ENCODE measurements at places on chromosomes 6 and 20.

DNA sequence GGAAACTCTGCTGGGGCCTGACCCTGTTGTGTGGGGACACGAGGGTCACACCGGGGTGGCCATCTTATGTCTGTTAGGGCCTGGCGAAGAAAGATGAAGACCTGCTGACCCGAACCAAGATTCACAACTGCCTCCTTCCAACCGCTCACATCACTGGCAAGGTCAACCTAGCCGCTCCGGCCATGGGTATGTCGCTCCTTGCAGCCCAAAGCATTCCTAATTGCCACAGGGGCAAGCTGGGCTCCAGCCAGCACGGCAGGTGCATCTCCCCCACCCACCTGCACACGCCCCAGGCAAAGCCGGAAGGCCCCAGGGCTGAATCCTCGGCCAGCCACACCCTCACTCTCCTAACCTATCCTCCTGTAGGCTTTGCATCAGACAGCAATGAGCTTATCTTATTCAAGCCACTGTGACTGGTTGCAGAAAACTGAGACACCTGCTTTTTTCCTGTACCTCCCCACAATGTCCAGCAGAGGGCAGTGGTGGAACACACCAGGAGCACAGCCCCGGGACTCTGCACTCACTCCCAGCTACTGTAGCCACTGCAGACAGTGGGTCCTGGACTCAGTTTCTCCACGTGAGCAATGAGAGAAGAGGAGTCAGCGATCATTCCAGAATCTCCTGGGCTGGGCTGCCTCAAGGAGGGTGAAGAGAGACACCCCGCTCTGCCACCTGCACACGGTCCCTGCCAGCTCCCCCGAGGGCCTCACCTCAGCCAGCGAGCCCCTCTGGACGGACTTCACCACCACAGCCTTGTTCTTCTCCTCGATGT is 170.2 kb downstream of the PREX1 start:
- DNase-seq, result peak; percentile 62

GRCh38 chr6:106063448-106063850 is 22.7 kb upstream of the PRDM1 start:
- DNase-seq, result no peak

DNA sequence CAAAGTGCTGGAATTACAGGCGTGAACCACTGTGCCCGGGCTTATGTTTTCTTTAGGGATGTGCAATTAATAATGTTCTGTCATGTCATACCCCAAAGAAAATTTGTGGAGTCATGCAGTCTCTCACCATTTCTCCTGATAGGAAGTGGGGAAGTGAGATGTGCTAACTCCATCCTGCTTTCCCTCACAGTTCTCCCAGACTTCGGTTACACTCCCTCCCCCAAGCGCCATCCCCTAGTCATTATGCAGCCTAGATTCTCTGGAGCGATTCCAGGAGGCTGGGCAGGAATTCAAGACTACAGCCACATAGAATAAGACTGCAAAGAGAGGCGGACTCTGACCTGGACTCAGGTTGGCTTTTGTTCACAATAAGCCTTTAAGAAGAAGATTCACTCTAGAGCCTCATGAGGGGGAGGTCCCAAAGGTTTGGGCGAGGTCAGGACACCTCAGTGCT is 271.4 kb downstream of the ALDH8A1 start:
- DNase-seq, result no peak

DNA sequence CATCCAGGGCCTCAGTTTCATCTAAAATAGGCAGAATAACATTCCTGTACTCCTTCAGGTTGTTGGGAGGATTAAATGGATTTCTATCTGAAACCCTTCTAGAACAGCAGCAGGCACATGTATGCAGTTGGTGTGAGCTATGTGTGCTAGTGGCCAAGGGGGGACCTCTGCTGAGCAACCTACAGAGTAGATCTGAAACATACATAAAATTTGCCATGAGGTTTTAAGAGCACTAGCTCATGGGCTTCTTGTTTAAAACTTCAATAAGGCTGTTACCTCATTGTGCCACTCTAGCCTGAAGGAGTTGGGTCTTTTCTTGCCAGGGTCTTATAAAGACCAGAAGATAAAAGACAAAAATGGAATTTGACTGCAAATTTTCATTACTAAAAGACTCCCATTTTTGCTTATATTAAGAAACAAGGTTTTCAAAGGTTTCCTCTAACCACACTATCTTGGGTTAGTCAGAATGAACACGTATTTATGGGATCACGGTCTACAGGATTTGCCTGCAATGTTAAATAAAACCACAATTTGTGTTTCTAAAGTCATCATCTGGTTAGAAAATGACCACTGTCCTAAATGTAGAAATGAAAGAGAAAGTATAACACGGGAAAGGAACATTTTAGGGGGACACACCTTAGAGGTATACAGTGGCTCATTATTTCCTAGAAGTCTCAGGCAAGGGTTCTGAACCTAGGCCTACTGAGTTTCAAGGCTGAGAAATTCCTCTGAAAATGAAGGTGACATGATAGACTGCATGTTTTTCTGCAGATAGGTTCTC is 144.9 kb upstream of the OLIG3 start:
- DNase-seq, result no peak

GRCh38 chr6:21173031-21173430 is 420.5 kb upstream of the SOX4 start:
- no peak for DNase-seq

DNA sequence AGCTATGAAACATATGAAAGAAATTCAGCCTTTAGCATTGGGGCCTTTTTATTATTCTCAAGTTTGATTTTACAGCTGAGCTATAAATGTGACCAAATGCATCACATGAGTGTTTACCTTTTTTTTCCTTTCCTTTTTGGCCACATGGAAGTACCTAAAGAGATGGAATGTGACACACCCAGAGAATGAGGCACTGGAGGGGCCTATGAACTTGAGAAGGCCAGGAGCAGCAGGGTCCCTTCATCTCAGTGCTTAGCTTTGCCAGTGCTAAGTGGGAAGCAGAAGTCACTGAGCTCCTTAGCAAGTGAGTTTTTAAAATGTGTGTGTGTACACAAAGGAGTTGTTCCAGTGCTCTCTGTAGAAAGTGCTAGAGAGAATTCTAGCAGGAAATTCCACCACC is 44.7 kb downstream of the RREB1 start:
- no peak for DNase-seq

- no peak for DNase-seq
These were observed 215.4 kb downstream of the TSHZ2 start for GRCh38 chr20:53187392-53188068.

DNA sequence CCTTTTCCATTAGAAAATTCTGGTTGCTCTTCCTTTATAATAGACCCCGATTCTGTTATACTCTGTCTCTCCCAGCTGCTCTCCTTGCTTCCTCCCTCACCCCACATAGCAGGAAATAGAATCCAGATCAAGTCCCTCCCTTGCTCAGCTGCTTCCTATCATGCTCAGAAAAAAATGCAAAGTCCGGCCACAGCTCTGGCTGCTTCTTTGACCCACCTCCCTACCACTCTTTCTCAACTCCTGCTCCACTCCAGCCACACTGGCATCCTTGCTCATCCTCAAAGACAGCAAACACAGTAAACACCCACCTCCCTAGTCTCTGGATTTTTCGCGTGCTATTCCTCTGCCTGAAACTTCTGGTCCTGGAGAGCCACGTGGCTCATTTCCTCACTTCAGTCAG is 9.1 kb upstream of the SLC22A16 start:
- no peak for DNase-seq

GRCh38 chr20:43915211-43916072 is 790 bp downstream of the TOX2 start:
- peak; percentile 23 for DNase-seq

- no peak for DNase-seq
These were observed 48.8 kb upstream of the EPB41L1 start for GRCh38 chr20:36105711-36106226.

- no peak for DNase-seq
These were observed 801.9 kb downstream of the QKI start for GRCh38 chr6:164216368-164216767.

GRCh38 chr6:118548613-118549012 is 517 bp downstream of the PLN start:
- no peak for DNase-seq

DNA sequence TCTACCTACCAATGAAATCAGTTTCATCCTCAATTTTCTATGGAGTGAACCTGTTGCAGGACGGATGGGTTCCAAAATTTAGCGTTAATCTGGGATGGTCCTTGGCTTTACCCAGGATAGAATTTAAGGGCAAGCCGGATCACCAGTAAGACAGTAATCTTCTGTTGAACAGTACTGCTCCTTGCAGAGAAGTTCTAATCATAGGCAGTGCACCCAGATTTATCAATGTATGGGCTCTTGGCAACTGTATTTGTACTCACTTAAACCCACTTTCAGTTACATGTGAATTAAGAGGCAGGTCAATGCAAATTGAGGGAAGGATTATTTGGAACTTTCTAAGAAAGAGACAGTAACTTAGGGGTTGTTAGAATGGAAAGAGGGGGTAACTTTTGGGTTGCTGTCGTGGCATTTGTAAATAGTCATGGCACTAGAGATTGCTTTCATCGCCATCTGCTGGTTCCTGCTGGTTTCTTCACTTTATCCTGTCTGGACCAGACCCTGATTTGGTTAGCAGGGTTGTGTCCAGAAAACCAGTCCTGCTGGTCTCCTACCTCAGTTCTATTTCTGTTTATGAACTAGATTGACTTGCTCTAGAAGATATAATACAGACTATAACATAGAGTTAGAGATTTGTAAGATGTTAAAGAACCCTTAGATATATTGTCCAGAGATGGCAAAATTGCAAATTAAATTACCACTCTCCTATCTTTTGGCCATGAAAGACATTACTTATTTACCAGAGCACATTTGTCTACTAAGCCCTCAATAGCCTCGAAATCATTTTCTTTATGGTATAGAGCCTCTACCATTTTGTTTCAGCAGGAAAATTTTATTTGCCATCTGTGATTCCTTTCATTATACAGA is 646.3 kb downstream of the UTRN start:
- DNase-seq, result no peak

GRCh38 chr6:105675715-105676397 is 273.0 kb upstream of the PREP start:
- DNase-seq, result no peak

GRCh38 chr6:157300436-157300835 is 22.9 kb downstream of the TMEM242 start:
- no peak for DNase-seq

DNA sequence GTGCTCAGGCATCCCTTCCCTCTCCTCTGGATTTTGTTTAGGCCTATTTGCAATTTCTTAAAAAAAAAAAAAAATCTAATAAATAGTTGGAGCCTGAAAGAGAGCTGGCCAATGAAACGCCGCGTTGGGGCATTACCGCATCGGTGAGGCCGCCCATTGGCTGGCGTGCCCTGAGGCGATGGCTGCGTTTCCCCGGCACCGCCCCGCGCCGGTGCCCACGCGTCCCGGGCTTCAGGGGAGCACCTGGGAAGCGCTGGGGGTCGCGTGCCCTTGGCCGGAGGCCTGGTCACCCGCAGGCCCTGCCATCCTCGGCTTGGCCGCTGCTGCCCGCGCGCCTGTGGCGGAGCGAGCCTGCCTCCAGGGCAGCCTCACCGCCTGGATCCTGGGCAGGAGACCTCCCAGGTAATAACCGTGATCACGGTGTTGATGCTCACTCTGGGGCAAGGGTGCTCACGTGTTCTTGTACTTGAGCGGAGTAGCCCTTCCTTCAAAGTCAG is 155.4 kb downstream of the NRN1 start:
- DNase-seq, result peak; percentile 64

- no peak for DNase-seq
These were observed 36.1 kb downstream of the DSE start for GRCh38 chr6:116406678-116407345.

GRCh38 chr6:25215881-25216280 is 63.3 kb upstream of the CARMIL1 start:
- no peak for DNase-seq

DNA sequence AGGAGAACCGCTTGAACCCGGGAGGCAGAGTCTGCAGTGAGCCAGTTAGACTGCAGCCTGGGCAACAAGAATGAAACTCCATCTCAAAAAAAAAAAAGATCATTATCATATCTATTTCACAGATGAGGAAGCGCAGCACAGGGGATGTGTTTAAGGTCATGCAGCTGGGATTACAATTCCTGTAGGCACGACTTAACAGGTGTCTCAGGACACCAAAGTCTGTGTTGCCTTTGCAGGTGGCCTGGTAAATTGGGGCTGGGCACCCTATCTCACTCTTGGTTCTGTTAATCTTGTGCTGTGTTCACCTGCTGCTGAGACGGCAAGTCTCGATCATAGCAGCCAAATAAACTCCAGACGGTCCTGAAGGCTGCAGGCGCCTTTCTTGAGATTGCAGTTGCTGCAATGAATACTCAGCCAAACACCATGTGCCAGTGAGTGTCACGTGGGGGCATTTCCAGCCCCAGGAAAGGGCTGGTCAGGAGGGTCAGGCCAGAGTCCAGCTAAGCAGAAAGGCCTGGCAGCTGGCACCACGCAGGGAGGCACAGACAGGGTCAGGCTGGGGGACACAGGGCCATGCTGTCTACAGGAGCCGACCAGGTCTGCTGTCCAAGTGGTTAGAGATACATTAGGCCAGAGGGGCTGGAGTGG is 55.8 kb downstream of the FGD2 start:
- DNase-seq, result no peak

DNA sequence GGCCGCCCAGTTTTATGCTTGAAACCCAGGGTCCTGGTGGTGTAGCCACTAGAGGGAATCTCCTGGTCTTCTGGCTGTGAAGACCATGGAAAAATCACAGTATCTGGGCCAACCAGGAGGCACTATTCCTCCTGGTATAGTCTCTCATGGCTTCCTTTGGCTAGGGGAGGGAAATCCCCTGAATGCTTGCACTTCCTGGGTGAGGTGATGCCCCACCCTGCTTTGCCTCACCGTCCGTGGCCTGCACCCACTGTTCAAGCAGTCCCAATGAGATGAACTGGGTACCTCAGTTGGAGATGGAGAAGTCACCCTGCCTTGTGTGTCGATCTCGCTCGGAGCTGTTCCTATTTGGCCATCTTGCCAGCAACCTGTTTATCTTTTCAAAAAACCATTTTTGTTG is 10.1 kb upstream of the ZNF337 start:
- peak; percentile 29 for DNase-seq

GRCh38 chr6:82385961-82386360 is 22.3 kb downstream of the TPBG start:
- DNase-seq, result no peak

DNA sequence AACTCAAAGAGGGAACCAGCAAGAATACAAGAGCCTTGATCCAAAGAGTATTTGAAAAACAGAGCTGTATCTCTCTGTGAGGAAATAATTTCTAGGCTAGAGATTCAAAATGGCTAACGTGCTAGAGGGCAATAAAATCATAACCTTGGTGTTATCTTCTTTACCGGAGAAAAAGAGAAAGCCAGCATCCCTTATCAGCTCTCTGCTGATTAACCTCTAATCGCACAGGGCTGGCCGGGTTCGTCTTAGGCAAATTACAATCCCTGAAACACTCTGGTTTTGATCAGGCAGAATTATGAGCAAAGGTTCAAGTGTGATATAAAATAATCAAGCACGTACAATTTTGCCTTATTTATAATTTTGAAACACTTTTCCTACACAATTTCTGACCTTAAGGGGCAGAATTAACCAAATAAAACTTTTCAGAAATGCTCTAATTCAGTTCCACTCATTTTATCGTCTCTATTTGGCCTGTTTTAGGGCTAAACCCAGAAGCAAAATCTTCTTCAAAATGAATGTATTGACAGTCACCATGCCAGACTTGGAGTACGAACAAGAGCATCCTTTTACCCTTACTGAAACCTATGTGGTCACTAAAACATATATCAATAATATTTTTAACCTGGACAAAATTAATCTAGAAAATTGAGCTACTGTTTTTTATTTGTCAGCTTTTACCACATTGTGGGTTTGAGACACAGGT is 13.7 kb downstream of the PSMB9 start:
- no peak for DNase-seq

Measured in memory B cell (primary cell).